IMR-90 (cell line): ENCODE measurements at places on chromosomes 5 and 9. TPM values are rescaled to one million over a fixed set of nuclear protein-coding genes. Genes with fewer than 3 reads are reported as not detected.

DNA sequence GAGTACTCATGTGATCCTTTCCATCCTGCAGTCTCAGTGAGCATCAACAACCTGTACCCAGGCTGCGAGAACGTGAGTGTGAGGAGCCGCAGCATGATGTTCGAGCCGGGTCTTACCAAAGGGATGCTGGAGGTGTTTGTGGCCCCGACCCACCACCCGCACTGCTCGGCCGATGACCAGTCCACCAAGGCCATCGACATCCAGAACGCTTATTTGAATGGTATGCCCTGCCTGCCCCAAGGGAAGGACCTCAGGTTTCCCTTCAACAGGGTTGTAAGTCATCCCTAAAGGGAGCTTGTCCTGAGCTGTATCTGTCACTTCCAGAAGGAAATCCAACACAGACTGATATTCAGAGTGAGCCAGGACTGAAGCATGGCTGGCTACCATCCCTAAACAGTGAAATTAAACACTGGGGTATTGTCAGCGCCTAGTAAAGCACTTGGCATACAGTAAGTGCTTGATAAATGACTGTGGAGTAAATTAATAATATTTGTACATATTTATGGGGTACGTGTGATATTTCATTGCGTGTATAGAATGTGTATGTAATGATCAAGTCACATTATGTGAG, 39.3 kb upstream of the CTSL start:
- DNase-seq = no peak

- peak; percentile 67 for DNase-seq
These were observed 47.4 kb downstream of the MYO10 start for GRCh38 chr5:16888694-16889124.

DNA sequence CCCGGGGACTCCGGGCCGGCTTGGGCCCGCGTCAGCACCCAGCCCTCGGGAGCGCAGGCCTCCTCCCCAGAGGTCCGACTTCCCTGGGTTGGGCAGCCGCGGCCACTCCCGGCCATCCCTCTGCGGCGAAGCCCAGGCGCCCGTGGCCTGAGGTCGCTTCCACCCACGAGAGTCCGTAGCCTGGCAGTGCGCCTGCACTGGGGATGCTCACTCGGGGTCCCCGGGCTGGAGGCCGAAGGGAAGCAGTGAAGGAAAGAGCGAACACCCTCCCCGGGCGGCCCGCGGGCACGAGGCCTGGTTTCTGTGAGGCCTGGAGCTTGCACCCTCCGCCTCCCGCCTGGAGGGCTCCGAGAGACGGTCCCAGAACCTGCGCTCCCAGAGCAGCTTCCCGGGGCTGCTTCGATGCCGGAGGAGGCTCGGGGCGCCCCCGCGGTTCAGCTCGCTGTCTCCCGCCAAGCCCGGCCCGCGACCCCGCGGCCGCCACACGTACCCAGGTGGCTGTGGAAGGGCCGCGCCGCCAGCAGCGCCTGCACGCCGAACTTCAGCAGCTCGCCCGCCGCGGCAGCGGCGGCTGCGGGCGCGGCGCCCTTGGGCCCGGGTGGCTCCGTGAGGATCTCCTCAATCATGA, 607 bp downstream of the BARX1 start:
- no peak for DNase-seq

GRCh38 chr9:37146410-37146809, 26.0 kb downstream of the ZCCHC7 start:
- no peak for DNase-seq

GRCh38 chr9:128916204-128916603, 4.6 kb upstream of the PHYHD1 start:
- DNase-seq = no peak

GRCh38 chr5:60843936-60844905, at the start of gene ELOVL7:
ELOVL7 (minus strand) TSS chr5:60844269; CDS start chr5:60787397, 56,872 bp downstream.
- peak; percentile 29 for DNase-seq

DNA sequence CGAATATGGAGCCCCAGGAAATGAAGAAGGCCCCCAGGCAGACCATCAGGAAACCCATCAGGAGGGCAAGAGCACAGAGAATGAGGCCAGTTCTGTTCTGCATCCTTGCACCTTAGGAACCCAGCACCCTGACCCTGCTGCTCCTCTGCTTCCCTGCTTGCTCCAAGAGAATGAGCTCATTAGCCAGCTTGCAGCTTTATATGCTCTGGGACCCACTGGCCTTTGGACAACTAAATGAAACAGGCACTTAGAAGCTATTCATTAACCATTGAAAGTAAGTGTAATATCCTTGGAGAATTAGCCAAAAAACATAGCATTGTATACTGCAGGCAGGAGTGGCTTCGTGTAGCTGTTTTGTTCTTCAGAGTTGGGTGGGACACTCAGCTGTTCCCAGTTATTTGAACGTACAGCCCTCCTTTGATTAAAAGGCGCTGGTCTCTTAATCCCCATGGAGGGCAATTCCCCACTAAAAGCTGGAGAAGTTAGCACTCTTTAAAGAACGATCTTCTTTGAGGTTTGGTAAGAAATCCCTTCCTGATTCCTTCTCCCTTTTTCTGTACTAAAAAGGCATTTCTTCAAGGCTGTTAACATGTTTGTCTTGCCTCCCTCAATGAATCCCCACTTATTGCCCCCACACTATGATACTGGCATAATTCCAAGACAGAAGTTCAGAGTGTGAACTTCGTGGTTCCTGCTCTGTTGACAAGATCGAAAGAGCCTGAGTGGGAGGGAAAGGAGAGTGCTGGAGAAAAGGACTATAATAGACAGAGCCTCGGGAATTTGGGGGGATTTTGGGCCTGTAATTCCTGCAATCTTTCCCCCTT, at the start of gene TMEM252:
TSS of gene TMEM252 (minus strand) at position 172 of the 824 bp plus-strand sequence. CDS start at position 103, 69 bp downstream.
- DNase-seq = no peak

GRCh38 chr9:14517154-14517906, 175.9 kb downstream of the ZDHHC21 start:
- DNase-seq = no peak

DNA sequence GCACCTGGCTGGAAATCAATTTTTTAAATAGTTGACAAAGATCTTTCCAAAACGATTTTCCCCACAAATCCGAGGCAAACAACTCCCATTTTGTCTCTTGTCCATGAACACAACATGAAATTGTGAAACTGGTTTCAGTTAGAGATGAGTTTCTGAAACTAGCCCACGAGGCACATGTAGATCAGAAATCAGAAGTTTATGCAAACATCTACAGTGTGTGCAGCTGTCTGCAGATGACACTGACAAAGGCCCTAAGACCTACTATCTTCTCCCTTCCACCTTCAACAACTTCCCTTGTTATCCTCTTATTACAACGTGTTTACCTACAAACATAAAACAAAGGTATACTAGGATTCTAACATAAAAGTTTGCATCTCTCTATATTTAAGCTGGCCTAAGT, 183.3 kb downstream of the DIRAS2 start:
- DNase-seq = no peak

DRD1 gene
- 0.18 and 0.28 TPM in 2 replicates for total RNA-seq

GABRA1 gene
- not detected in 2 replicates for total RNA-seq

HSPB3 gene
- total RNA-seq = 0.54 TPM in 1 of 2 replicates, not detected in the other

CDKN2A gene
- total RNA-seq = 11.3 and 17.5 TPM in 2 replicates

TXN gene
- total RNA-seq = 277 and 588 TPM in 2 replicates

GARIN3 gene
- not detected in 2 replicates for total RNA-seq
